ENCODE measurements at places on chromosomes 5 and 9.

DNA sequence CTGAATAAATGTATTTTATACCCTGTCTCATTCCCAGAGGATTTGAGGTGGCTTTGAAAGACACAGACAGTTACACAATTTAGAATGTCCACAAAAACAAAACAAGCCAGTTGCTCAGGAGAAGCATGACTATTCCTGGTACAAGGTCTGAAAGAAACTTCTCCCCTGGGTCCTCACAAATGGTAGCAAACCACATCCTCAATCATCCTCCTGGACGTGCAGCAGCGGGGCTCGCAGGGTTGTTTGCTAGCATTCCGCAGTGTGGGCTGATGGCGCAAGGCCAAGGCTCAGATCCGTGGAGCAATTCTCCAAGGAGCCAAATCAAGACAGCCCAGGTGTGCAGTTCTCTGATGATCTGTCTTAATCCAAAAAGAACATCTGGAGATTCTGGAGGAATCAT, 210.3 kb downstream of the ACTL7B start:
- peak; percentile 57 for DNase-seq

- no peak for DNase-seq
Observed at GRCh38 chr5:39169081-39169480, 50.3 kb downstream of the FYB1 start.

DNA sequence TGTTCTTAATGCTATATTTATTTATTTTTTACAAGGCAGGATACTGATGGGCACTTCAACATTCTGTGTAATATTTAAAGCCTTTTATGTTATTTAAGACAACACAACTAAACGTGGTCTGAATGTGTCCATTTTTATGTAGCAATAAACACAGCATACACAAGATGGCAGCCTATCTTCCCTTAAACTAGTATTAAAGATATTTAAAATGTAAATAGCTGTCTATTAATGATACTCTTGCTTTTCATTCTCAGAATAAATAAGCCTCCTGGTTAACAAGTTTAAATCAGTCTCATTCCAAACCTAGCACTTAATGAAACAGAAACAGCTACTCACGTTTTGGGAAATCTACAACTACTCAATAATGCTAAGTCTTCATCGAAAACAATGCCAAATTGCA, 315.7 kb downstream of the MCTP1 start:
- no peak for DNase-seq

DNA sequence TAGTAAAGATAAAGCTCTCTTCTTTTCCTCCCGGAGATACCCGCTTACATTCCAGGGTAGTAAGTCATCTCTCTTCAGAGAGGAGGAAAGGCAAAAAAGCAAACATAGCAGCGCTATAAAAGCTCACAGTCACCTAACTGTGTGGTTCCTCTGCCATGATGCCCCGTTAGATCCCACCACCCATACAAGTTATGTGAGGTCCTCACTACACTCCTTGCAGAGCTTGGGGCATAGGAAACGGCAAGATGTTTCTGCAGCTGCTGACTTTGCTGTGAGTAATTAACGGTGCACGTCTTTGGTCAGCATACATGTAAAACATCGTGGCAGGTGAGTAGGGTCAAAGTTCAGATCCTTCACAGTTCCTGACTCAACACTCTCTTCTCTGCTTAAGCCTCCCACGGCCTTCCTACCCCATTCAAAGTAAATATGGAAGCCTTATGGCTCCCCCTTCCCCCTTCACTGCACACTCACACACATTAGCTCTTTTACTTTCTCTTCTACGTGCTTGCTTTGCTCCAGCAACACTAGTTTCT, 218.9 kb downstream of the DIRAS2 start:
- no peak for DNase-seq

DNA sequence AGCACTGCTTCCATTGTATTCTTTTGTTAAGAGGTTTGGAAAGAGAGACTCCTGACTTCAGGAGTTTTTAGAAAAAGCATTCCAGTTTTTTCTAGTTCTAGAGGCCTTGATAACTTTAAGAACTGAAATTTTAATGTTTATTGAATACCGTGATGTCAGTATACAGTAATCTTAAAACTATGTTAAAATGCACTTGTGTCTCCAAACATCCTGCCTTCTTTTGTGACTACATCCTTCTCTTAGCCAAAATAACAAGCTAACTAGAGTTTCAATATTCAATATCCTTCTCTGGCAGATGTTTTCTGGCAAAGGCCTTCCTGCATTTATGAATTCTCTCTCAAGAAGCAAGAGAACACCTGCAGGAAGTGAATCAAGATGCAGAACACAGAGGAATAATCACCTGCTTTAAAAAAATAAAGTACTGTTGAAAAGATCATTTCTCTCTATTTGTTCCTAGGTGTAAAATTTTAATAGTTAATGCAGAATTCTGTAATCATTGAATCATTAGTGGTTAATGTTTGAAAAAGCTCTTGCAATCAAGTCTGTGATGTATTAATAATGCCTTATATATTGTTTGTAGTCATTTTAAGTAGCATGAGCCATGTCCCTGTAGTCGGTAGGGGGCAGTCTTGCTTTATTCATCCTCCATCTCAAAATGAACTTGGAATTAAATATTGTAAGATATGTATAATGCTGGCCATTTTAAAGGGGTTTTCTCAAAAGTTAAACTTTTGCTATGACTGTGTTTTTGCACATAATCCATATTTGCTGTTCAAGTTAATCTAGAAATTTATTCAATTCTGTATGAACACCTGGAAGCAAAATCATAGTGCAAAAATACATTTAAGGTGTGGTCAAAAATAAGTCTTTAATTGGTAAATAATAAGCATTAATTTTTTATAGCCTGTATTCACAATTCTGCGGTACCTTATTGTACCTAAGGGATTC, 43.1 kb downstream of the NDFIP1 start:
- DNase-seq: no peak

GRCh38 chr9:86485359-86485758, 131.1 kb upstream of the TUT7 start:
- no peak for DNase-seq

All from NCI-H2171 (cell line).